ENCODE measurements at places on chromosomes 6 and 20. TPM values are rescaled to one million over a fixed set of nuclear protein-coding genes. Genes with fewer than 3 reads are reported as not detected.
A peak's percentile ranks its signal among the peaks of the same experiment; 100 is the strongest.

- H3K4me3 ChIP-seq = peak overlapping the region; percentile 62
- DNase-seq = no peak
- H3K36me3 ChIP-seq = no peaks in the 10 kb centered on the region
- H3K27ac ChIP-seq = peak overlapping the region; percentile 93
Observed at GRCh38 chr6:69816026-69816425, 19.2 kb upstream of the LMBRD1 start.

GRCh38 chr6:105209950-105210706, 30.3 kb upstream of the POPDC3 start:
- DNase-seq = no peak
- H3K27ac ChIP-seq = no peak overlapping the region

DNA sequence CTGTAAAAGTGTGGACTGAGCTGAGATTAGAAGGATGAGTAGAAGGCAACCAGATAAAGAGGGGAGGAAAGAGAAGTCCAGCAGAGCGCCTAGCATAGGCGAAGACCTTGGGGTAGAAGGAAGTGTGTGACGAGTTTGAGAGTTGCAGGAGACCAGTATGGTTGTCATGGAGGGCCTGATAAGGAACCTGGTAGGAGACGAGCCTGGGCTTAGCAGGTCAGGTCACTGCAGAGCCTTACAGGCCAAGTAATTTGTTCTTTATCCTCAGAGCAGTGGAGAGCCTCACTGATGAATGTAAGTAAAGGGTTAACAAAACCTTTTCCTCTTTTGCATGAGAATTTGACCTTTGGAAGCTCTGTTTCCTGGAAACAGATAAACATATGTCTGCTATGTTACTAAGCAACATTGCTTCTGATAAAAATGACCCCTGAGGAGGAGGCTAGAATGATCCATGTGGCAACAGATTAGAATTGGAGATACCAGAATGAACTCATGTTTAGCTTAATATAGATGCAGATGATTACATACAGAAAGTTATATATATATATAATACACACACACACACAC, 2.9 kb upstream of the TMEM74B start:
- H3K4me1 ChIP-seq = peaks cover 6% of the 10 kb centered on the region
- H3K36me3 ChIP-seq = no peaks in the 10 kb centered on the region
- H3K4me3 ChIP-seq = no peak overlapping the region
- no peak for DNase-seq
- no peak overlapping the region for H3K27ac ChIP-seq

GRCh38 chr6:46677314-46677654, 10.4 kb upstream of the TDRD6 start:
- no peaks in the 10 kb centered on the region for H3K4me1 ChIP-seq
- H3K4me3 ChIP-seq = no peak overlapping the region
- H3K36me3 ChIP-seq = no peaks in the 10 kb centered on the region
- H3K27me3 ChIP-seq = peaks cover 8% of the 10 kb centered on the region
- no peak for DNase-seq

DNA sequence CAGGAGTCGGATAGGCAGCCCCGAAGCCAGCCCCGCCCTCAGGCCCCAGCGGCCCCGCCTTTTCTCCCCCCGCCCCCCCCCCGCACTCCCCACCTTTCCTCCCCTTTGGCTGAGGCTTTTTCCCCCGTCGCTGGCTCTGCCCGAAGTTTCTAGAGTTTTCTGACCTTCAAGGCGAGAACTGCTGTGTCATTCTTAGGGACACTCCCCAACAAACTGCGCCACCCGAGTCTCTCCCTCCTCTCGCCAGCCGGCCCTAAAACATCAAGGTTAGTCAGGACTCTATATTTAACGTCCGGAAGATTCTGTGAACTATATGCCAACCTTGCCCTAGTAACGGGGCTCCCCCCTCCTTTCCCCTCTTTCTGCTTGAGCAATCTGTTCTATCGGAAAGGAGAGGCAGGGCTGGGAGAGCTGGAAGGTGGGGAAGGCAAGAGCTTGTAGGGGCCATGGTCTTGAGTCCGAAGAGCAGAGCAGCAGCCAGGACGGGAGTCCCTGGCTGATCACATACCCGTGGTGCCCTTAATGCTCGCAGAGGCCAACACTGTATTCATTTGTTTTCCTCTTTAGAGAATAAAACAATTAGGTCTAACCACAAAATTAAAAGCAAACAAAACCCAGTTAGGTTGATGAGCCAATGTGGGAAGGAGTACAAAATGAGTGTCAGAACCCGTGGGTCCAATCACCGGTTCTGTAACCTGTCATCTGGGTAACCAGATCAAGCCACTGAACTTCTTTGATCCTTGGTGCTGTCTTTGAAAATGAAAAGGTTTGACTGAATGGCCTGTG, 5.3 kb upstream of the HSPA1B start:
- no peaks in the 10 kb centered on the region for H3K27me3 ChIP-seq
- peaks cover 67% of the 10 kb centered on the region for H3K4me1 ChIP-seq
- H3K4me3 ChIP-seq = peak overlapping the region; percentile 89
- H3K27ac ChIP-seq = peak overlapping the region; percentile 97
- peaks cover 3% of the 10 kb centered on the region for H3K36me3 ChIP-seq

DNA sequence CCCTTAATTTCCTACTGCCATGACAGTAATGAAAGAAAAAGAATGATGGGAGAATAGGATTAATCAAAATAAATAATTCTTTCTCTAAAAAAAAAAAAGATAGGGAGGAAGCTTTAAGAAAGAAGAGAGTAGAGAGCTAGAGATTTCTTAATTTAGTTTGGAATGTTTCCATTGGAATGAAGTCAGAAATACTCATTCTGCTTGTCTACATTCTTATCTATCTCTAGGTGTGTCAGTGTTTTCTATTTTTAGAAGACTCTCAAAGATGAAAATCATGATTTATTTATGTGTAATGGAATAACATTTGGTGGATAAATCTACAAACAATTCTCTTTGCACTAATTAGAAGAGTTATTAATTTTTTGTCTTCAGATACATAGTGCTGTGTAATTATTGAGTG, 38.0 kb upstream of the HIVEP1 start:
- no peaks in the 10 kb centered on the region for H3K36me3 ChIP-seq
- H3K4me1 ChIP-seq = peaks cover 17% of the 10 kb centered on the region
- no peak overlapping the region for H3K4me3 ChIP-seq
- no peak overlapping the region for H3K27ac ChIP-seq

DNA sequence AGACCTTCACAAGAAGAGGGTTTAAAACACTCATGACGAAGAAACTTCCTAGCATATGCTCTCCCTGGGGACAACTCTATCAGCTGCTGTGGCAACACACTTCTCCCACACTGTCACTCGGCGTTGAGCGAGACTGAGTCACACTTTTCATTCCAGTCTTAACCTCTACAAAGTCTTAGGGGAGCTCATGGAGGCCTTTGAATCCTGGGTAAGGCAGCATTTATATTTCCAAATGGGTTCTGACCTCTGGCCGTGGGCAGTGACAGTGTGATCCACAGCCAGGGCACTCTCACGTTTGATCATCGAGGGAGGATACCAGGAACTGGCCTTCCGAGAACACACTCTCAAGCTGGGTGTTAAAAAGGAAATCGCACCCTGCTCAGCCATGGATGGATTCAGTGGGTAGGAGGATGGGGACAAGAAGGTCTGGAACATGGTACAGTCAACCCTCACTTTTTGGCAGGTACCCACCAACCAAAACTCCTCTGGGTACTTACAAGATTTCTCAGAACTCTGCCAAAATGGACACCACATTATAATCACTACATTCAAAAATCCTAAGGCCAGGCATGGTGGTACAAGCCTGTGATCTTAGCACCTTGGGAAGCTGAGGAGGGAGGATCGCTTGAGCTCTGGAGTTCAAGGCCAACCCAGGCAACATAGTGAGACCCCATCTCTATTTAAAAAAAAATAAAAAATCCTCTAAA, 19.6 kb downstream of the RRBP1 start:
- H3K4me3 ChIP-seq = no peak overlapping the region
- H3K27ac ChIP-seq = no peak overlapping the region
- H3K27me3 ChIP-seq = no peaks in the 10 kb centered on the region

- no peak overlapping the region for H3K4me3 ChIP-seq
- no peaks in the 10 kb centered on the region for H3K36me3 ChIP-seq
- H3K27ac ChIP-seq = peak overlapping the region; percentile 31
- peaks cover 13% of the 10 kb centered on the region for H3K4me1 ChIP-seq
- DNase-seq = no peak
Observed at GRCh38 chr6:154683756-154684523, 49.3 kb upstream of the SCAF8 start.

GRCh38 chr20:56750430-56750829, 121.3 kb downstream of the TFAP2C start:
- no peaks in the 10 kb centered on the region for H3K36me3 ChIP-seq
- H3K27me3 ChIP-seq = peaks cover 28% of the 10 kb centered on the region
- no peak overlapping the region for H3K27ac ChIP-seq
- H3K4me3 ChIP-seq = no peak overlapping the region
- DNase-seq = no peak

DNA sequence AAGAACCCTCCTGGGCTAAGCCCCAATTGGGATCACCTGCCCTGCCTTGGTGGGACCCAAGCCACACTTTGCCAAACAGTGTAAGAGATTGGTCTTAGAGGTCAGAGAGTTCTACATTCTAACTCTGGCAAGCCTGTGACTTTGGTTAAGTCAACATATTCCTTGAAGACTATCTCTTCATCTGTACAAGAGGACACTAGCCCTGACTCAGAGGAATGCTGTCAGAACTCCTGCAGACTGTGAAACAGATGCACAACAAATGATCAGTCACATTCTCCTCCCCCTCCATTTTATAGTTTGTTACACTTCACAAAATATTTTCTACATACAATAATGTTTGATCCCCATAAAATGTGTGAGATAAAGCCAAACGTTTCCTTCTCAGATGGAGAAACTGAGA, 91.7 kb upstream of the EPB41L1 start:
- peaks cover 6% of the 10 kb centered on the region for H3K27me3 ChIP-seq
- H3K27ac ChIP-seq = no peak overlapping the region
- no peaks in the 10 kb centered on the region for H3K36me3 ChIP-seq
- no peak for DNase-seq

DNA sequence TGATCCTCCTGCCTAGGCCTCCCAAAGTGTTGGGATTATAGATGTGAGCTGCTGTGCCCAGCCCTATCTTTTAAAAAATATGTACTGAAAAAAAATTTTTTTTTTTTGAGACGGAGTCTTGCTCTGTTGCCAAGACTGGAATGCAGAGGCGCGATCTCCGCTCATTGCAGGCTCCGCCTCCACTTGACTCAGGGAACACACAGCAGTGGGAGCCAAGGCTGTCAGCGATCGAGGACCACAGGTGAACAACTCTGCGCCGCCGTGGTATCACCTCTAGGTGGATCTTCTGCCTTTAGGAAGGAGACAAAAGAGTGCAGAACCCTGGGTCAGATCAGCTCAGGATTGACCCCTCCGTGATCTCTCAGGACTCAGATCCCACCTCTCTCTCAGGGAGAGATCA, 13.7 kb downstream of the RAET1E start:
- DNase-seq = no peak
- no peaks in the 10 kb centered on the region for H3K4me1 ChIP-seq
- no peak overlapping the region for H3K4me3 ChIP-seq
- H3K27ac ChIP-seq = no peak overlapping the region
- H3K36me3 ChIP-seq = no peaks in the 10 kb centered on the region

GRCh38 chr6:132789396-132789776, 9.1 kb downstream of the SLC18B1 start:
- no peak overlapping the region for H3K4me3 ChIP-seq
- no peaks in the 10 kb centered on the region for H3K27me3 ChIP-seq
- peaks cover 15% of the 10 kb centered on the region for H3K4me1 ChIP-seq
- DNase-seq = no peak

DNA sequence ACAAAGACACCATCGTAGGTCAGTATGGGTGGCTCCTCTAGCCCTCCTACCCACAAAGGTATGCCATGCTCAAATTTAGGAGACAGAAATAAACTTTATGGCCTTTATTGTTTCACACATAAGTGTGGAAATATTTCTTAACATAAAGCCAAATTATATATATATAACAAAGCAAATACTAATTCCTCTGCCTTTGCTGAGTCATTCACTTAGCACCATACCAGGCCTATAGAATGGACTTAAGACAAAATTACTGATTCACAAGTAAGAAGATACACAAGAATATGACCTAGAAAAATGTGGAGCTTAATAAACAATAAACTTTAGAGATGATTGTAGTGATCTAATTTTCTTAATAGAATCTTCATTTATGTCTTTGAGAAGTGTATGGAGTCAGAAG, 5.2 kb downstream of the FRK start:
- no peaks in the 10 kb centered on the region for H3K36me3 ChIP-seq
- H3K4me1 ChIP-seq = no peaks in the 10 kb centered on the region
- no peak overlapping the region for H3K4me3 ChIP-seq
- no peak overlapping the region for H3K27ac ChIP-seq

DNA sequence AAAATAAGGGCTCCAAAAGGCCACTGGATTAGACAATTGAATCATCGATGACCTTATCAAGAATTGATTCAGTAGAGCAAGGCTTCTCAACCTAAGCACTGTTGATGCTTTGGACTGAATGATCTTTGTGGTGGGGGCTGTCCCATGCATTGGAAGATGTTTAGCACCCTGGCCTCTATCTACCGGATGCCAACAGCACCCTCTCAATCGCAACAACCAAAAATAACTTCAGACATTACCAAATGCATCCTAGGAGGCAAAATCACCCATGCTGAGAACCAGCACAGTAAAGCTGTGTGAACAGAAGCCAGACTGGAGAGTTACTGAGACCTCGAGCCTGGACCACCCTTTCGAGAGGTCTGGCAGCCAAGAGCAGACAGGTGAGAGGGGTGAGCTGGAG, 67.5 kb downstream of the TBC1D7 start:
- no peak overlapping the region for H3K27ac ChIP-seq
- peaks cover 1% of the 10 kb centered on the region for H3K27me3 ChIP-seq
- peaks cover 6% of the 10 kb centered on the region for H3K4me1 ChIP-seq
- H3K4me3 ChIP-seq = no peak overlapping the region

DNA sequence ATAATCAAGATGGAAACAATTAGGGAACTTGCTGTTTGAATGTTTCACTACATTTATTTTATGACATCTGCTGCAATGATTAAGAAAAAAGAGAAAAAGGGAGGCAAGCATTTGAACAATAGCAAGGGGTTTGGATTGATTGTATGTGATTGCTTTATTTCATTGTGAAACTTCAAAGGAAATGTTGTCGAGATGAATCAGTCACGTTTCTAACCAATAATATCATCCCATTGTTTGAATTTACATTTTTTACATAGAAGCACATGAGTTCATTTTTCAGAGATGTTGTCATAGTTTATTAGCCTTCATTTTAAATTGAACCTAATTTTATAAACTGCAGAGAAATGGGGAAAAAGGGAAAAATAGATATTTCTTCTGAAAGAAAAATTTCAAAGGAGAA, 572.0 kb downstream of the KIF16B start:
- H3K4me3 ChIP-seq = no peak overlapping the region
- no peaks in the 10 kb centered on the region for H3K27me3 ChIP-seq
- no peak for DNase-seq
- no peaks in the 10 kb centered on the region for H3K4me1 ChIP-seq
- no peaks in the 10 kb centered on the region for H3K36me3 ChIP-seq
- H3K27ac ChIP-seq = no peak overlapping the region

The RNF144B gene
- 3.4 TPM for total RNA-seq

The FAM162B gene
- not detected for total RNA-seq

The MUC21 gene
- not detected for total RNA-seq

The APOM gene
- 3.4 TPM for total RNA-seq

The AK9 gene
- 3.5 TPM for total RNA-seq

The KCNG1 gene
- total RNA-seq = 2.8 TPM

The ASIP gene
- not detected for total RNA-seq

The RAMACL gene
- 0.41 TPM for total RNA-seq
